ENCODE measurements at places on chromosomes 5 and 9. TPM values are rescaled to one million over a fixed set of nuclear protein-coding genes. Genes with fewer than 3 reads are reported as not detected.

The UGT3A1 gene
- total RNA-seq, result not detected

The PDCD1LG2 gene
- total RNA-seq, result 0.71 TPM

The SOX30 gene
- total RNA-seq, result not detected

The PCDHB2 gene
- not detected for total RNA-seq

The CLINT1 gene
- total RNA-seq, result 70.0 TPM

The TMEM174 gene
- total RNA-seq, result not detected

The DMRT3 gene
- not detected for total RNA-seq

The LIFR gene
- total RNA-seq, result 1.1 TPM

The ANKRA2 gene
- total RNA-seq, result 15.9 TPM

The MOB3B gene
- 6.0 TPM for total RNA-seq

The TRPM6 gene
- 0.14 TPM for total RNA-seq

The SNCAIP gene
- 0.09 TPM for total RNA-seq

The ABITRAM gene
- 6.0 TPM for total RNA-seq

The FREM1 gene
- 0.05 TPM for total RNA-seq

The TPRN gene
- 12.5 TPM for total RNA-seq

The OTP gene
- total RNA-seq, result not detected

The PHAX gene
- total RNA-seq, result 32.7 TPM

The RANBP17 gene
- total RNA-seq, result 3.5 TPM

The NOL8 gene
- 21.1 TPM for total RNA-seq

The ABCA2 gene
- total RNA-seq, result 11.9 TPM

The DBH gene
- not detected for total RNA-seq

The ADAMTS6 gene
- 2.2 TPM for total RNA-seq

The SLC6A7 gene
- total RNA-seq, result not detected

The TAF11L2 gene
- total RNA-seq, result not detected

The RCL1 gene
- total RNA-seq, result 23.5 TPM

The SEMA5A gene
- 0.79 TPM for total RNA-seq

The FGD3 gene
- 1.5 TPM for total RNA-seq

The TAF1L gene
- total RNA-seq, result not detected

The ECSCR gene
- not detected for total RNA-seq

The APBA1 gene
- total RNA-seq, result 0.65 TPM

The GABBR2 gene
- 0.19 TPM for total RNA-seq

The RC3H2 gene
- total RNA-seq, result 32.8 TPM

The GARNL3 gene
- 3.5 TPM for total RNA-seq

The TLE4 gene
- total RNA-seq, result 27.5 TPM

Measured in airway epithelial cell (primary cell).